Right ventricle myocardium superior (tissue), 1 donor: ENCODE measurements at places on chromosomes 4 and X. TPM values are rescaled to one million over a fixed set of nuclear protein-coding genes. Genes with fewer than 3 reads are reported as not detected.

RAP2C gene
- total RNA-seq: 18.0 TPM

XKRX gene
- not detected for total RNA-seq

MORC4 gene
- total RNA-seq: 2.4 TPM

KLB gene
- total RNA-seq: 0.13 TPM

DNA sequence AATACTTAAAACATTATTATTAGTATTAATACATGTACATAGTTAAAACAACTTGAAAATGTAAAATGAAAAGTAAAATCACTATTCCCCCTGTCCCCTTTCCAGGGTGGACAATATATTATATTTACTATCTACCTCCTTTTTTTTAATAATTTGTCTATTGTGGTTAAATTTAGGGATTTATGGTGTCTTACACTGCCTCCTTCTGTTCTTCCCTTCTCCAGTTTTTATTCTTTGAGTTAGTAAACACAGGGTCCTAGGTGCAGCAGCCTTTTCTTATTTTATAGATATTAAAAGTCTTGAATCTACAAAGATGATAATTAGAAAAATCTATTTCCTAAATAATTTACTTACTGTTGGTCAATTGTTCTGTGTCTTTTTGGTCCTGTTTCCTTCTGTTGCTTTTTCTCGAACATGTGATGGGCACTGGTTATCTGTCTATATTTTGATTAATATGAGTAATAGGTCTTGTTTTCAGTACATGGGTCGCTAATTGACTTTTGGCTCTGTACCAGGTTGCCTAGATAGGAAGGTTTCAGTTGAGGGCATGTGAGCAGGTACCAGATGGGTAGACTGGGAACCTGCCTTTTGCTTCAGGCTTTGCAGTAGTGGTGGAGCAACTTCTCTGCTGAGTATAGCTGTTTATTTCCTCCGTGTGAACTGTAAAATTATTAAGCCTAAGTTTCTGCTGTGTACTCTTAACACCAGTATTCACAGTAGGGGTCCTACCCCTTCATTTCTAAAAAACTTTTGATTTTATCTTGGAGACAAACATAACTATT, 1.1 kb downstream of the NUDT9 start:
- no peak for DNase-seq

DNA sequence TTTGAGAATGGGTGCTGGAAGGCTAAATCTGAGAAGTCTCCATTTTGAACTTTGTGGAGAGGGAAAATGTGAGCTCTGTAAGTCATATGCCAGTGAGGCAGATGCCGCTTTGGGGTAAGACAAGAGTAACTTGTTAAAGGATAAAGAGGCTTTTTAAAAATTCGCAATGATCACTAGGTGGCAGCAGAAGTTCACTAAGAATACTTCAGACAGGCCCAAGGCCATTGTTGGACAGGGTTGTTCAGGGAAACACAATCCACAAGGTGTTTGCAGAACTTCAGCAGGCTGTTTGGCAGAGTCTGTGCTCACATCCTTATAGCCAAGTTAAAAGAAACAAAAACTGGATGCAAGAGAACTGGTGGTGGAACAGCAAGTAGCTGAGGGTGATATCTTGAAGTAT, 13.7 kb upstream of the PIGA start:
- DNase-seq: no peak

GRCh38 chrX:97849951-97850350, 966.2 kb downstream of the RPA4 start:
- no peak for DNase-seq

GRCh38 chr4:86013621-86014020, 346.2 kb downstream of the MAPK10 start:
- DNase-seq: no peak

- no peak for DNase-seq
Measured at GRCh38 chr4:102860611-102861324, 8.0 kb upstream of the CISD2 start.

DNA sequence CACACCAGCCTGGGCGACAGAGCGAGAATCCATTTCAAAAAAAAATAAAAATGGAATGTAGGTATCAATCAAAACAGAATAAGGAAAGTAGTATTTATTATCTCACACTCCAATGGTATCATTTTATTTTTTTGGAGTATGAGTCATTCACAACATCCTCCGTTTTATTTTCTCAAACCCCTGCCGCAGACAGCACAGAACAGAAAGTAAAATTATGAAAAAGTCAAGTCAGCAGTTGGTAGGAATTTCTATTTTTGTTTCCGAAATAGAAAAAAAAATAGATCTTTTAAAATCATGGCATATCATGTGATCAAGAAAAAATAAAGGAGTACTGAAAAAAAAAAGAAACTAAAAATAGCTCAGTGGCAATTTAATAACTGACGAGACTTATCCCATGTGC, 490.7 kb upstream of the TENM3 start:
- DNase-seq: no peak

DNA sequence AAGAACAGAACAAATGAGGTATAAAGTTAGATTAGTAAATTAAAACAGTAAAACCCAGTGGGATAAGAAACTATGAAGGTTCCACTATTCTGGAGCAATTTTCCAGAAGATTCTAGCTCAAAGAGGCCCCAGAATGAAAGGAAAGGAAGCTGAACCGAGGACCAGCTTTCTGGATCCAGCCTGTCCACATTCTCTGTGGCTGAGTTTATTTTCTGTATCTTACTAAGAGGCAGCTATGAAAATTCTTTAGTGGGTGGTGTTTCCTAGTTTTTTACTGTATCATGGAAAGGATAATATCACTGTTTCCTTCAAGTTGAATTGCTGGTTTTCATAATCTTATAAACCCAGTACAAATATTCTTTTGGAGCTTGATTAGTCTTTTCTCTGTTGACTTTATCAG, 11.8 kb downstream of the DAPP1 start:
- DNase-seq: no peak
